ENCODE measurements at places on chromosomes 16 and 17.

DNA sequence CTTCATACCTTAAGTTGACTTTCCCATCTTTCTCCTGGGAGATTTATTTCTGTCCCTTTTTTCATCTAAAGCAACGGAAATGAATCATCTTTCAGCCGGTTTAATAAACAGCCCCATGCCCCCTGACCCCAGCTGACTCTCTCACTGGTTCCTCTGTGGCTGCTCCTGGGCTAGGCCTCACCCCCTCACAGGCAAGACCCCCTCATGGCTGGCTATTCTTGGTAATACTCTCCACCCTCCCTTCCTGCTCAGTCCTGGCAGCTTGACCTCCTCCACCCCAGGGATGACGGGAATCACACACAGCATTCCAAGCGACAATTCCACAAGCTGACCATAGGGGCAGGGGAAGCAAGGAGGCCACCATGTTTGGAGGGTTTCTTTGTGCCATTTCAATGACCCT, 1.5 kb upstream of the ADAP2 start:
- no peak for DNase-seq

DNA sequence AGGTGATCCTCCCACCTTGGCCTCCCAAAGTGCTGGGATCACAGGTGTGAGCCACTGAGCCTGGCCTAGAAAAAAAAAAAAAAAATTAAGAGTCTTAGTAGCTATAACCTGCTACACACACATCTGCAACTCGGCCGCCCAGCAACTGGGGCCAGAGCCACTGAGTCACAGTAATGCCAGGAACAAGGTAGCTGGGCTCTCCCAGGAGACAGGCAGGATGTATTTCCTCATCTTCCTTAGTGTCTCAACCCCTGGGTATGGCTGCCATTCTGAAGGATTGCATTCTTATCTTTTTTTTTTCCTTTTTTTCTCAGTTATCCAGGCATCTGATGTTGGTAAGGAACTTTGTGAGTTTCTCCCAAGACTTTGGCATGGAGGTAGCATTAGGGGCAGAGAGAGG, 7.1 kb upstream of the PSMD3 start:
- no peak for DNase-seq

GRCh38 chr16:89104930-89105571, 11.4 kb downstream of the ACSF3 start:
- no peak for DNase-seq

GRCh38 chr17:31549121-31549524, 157.6 kb downstream of the RAB11FIP4 start:
- DNase-seq, result no peak

- DNase-seq, result no peak
Measured at GRCh38 chr16:4706871-4707270, 13.5 kb downstream of the NUDT16L1 start.

DNA sequence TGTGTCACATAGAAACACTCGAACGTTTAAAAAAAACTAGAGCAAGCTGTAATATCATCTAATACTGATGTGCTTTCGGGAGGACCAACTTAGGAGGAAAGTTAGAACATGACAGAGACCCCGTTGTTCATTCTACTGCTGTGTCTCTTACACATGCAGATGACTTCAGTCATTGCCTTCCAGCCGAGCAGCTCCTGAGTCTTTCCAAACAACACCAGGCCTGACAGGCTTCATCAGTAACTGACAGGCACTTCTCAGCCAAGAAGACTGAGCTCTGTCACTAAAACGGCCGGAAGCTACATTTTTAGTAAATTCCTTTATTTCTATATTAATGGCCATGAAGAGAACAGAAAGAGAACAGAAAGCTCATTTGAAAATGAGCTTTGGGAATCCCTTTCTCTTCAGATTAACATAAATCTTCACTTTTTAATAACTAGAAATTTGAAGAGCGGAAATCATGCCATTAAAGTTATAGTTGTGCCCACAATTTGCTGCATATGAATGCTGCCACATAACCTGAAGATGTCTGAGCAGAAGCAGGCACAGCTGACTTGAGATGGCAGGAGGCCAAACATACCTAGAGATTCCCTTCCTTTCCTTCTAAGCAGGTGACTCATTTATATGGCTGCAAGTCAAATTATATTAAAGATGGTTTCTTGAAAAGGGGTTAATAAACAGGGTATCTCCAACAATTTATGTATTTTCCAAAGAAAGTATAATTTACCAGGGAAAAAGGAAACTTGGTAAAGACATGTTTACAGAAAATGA, 148.9 kb downstream of the ITFG1 start:
- DNase-seq, result no peak

DNA sequence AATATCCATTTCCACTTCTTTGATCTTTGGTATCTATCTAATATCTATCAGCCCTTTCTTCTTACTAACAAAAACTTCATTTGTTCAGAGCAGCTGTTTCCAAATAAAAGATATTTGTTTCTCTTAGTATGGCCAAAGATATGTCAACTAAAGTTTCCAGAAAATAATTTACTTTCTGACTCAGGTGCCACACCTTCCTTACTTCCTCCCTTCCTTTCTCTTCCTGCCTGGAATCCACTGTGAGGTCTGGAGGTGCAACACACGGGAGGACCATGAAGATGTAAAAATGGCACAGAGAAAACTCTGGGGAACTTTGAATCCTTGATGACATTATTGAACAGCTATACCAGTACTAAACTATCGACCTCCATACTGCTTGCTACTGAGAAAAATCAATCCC, 14.0 kb downstream of the MED13 start:
- no peak for DNase-seq

GRCh38 chr17:61456688-61457225, 4.5 kb downstream of the TBX4 start:
- no peak for DNase-seq

DNA sequence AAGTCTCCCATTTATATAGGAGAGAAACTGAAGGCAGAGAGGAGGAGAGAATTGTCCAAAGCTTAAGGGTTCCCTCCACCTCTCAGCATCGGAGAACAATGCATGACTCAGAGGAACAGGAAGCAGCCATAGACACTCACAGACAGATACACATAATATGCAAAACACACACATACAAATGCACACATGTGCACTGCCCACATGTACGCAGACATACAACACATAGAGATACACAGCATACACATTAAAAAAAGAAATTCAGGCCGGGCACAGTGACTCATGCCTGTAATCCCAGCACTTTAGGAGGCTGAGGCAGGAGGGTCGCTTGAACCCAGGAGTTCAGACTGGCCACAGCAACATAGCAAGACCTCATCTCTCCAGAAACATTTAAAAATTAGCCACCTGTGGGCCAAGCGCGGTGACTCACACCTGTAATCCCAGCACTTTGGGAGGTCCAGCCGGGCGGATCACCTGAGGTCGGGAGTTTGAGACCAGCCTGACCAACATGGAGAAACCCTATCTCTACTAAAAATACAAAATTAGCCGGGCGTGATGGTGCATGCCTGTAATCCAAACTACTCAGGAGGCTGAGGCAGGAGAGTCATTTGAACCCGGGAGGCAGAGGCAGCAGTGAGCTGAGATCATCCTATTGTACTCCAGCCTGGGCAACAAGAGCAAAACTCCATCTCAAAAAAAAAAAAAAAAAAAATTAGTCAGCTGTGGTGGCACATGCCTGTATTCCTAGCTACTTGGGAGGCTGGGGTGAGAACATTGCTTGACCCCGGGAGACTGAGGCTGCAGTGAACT, 11.3 kb downstream of the ERAL1 start:
- DNase-seq, result no peak

GRCh38 chr16:5551909-5552308, 454.3 kb upstream of the EEF2KMT start:
- no peak for DNase-seq

DNA sequence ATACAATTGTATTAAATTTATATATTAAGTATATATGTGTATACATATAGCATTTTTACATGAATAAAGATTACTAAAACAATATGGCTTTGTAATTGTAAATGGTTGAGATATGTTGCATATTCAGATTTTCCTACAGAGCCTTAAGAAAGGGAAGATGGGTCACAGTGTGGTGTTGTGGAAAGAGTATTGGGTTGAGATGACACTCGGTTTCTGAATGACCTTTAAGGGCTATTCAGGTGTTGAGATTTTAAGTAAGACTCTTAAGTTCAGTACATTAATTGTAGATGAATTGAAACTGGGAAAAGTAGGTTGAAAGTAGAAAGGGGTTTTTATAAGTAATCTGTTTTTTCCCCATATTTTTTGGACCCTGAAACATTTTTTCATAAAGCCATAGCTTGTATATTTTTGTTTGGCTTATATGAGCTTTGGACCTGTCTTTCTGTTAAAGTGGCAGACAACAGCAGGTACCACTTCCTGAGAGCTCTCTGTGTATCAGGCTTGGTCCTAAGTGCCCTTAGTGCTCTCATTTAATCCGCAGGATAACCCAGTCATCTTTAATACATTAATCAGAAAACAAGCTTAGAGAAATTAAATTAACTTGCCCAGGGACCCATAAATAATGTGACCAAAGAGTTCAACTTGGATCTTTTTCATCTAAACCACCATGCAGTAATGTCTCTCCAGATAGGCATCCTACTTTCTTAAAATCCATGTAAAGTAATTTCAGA, 48.5 kb upstream of the MRC2 start:
- no peak for DNase-seq

DNA sequence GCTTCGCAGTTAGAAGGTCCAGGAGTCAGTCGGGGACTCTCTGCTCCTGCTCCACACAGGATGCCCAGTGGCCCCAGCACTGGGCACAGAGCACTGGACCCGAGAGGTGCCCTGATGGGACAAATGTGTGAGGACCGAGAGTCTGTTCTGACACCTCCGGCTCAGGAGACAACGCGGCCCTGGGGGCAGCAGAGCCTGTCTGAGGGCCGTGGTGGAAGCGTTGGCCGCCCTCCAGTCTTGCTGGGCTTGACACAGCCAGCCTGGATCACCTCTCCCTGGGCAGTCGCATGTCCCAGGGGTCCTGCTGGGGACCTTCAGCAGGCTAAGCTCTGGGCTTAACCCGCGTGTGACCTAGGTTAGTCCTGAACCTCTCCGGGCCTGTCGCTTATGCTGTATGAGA, 23.1 kb downstream of the LGALS9 start:
- DNase-seq, result no peak

- DNase-seq, result no peak
Measured at GRCh38 chr17:43701318-43701743, 39.6 kb upstream of the MEOX1 start.

DNA sequence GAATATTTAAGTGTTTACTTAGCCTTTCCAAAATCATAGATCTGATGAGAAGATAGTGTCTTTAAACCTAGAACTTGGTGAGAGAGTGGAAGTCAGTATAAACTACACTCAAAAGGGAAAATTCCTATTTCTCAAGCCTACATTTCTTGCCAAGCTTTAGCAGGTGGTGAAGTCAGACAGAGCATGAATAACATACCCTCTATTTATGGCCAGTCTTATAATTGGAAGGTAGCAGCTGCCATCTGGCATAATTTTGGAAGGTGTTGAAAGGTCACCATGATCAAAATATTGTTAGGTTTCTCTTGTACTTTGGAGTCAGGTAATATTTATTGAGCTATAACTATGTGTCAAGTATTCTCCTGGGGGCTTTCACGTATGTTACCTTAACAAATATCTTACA, 729.3 kb upstream of the KIF2B start:
- no peak for DNase-seq

- no peak for DNase-seq
Measured at GRCh38 chr16:85473323-85473722, 139.8 kb upstream of the GSE1 start.

DNA sequence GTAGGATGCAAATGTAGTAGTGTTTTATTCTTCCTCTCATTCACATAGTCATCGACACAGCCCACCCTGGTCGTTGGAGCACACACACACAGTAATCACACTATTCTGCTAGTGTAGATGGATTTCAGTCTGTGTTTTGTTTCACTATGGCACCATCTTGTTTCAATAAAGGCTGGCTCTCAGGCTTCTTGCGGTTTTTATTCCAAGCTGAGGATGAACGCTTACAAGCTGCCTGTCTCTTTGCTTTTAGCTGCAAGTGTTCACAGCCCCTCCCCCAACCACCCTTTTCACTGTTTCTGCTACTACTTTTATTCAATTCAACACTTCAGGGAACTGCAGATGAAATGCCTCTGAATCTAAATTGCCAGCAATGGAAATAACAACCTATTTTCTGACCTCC, 140.9 kb upstream of the PMFBP1 start:
- no peak for DNase-seq

DNA sequence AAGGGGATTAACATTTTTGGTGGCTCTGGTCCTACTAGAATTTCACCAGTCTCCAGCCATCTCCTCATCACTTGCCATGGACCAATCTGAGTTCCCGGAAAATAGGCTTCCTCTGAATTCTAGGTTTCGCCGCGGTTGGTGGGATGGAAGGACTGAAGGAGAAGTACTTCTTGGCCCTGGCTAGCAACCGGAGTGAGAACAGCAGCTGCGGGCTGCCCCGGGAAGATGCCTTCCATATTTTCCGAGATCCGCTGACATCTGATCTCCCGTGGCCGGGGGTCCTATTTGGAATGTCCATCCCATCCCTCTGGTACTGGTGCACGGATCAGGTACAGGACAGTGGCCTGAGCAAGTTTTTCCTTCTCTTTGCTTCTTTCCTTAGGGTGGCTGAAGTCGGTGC, 45.0 kb downstream of the SLC5A11 start:
- DNase-seq, result no peak

- DNase-seq, result peak; percentile 53
Measured at GRCh38 chr16:154217-155030, 2.0 kb downstream of the HBZ start.

- DNase-seq, result no peak
Measured at GRCh38 chr17:31414550-31414918, 23.1 kb downstream of the RAB11FIP4 start.

DNA sequence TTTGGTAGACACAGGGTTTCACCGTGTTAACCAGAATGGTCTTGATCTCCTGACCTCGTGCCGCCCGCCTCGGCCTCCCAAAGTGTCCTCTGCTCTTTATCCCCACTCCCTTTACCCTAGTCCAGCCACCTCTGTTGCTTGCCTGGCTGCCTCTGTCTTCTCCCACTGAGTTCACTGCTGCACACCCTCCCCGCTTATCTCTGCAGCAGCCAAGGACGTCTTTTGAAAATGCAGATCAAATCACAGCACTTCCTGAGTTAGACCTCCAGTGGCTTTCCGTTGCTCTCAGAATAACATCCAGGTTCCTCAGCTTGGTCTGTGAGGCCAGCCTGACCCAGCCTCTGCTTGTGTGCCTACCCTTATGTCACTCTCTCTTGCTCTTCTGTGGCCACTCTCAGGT, 5.4 kb downstream of the METTL22 start:
- DNase-seq, result no peak

DNA sequence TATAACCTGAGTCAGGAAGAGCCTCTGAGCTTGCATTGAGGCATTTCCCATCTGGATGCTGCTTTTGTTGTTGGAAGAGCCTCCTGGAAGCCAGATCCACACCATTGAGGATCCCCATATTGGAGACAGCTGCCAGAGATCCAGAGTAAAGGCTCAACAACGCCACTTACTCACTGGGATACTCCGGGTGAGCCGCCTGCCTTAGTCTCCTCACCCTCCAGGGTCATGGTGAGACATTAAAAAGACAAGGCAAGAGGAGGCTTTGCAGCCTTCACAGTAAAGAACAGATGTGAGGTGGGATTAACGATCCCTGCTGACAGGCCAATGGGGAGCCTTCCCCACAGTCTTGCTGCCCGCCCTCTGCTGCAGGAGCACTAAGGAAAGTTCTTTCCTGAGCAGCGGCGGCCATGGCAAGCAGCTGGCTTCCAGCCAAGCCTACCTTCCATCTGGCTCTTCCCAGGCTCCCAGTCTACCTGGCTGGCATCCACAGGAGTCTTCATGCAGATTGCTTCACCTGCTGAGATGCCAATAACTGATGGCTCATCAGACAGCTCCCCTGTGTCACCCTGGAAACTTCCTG, 198.5 kb downstream of the CYLD start:
- DNase-seq, result no peak
